ENCODE measurements at places on chromosomes 16 and 17.

- no peak for DNase-seq
Measured at GRCh38 chr17:37605813-37606505, 3.3 kb downstream of the SYNRG start.

DNA sequence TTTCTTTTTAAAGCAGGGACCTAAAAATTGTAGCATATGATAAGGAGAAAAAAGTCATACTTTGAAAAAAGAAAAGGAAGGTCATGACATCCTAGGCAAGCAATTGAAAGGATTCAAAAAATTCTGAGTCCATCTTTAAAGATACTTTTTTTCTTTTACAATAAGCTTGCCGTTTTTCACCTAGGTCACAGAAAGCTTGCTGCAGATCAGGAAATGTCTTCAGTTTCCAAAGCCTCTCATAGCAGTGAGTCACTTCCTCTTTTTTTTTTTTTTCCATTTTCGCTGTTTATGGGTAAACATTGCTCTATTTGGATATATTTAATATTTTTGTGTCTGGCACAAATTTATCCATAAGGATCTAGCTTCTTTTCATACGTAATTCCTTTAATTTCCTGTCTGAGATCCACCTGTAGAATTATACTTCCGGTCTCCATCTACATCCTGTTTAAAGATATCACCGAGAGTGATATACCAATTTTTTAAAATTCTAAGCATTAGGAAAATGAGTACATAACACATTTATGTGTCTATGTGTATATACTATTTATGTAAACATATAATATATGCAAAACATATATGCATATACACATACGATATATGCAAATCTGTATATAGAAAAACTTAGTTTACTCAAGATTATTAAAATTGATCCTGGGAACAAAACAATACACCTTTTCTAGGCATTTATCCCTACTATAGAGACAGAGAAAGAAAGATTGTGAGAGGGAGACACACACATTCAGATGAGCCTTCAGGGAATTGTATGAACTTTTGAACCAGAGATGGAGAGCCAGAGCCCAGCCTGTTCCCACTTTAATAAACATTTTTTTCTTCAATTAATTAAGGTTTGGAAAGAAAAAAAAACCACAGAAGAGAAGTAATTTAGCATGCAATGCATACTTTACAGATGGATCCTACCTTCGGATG lies 134.4 kb downstream of the SKAP1 start:
- DNase-seq = no peak

GRCh38 chr16:84455031-84455430 lies 49.4 kb downstream of the MEAK7 start:
- no peak for DNase-seq

DNA sequence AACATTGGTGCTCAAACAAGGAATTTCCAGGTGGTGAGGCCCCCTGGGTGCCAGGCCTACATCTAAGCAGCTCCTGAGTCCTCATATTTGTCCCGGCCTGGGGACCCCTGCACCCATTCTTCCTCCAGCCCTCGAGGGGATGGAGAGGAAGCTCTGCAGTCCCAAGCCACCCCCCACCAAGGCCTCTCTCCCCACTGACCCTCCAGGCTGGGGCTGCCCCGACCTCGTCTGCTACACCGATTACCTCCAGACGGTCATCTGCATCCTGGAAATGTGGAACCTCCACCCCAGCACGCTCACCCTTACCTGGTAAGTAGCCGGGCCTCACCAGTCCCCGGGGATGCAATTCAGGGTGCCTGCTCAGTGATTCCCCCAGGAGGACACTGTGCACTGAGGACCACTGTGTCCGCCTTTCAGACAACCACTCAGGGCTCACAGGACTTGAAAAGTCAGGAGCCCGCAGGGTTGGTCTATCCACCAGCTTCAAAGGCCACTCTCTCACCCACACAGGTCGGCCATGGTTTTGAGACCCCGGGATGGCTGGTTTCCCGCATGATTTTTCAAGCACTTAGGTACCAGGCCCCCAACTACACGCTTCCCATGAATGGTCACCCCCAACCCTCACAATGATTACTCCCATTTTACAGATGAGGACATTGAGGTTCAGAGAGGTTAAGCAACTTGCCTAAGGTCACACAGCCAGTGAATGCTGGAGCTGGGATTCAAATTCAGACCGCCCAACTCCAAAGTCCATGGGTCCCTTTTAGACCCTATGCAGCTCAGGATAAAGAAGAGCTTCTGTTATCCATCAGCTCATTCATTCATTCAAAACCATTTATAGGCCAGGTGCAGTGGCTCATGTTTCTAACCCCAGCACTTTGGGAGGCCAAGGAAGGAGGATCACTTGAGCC lies 32.4 kb downstream of the IL21R start:
- peak; percentile 8 for DNase-seq

GRCh38 chr17:8985054-8985701 lies 19.7 kb upstream of the PIK3R5 start:
- no peak for DNase-seq

DNA sequence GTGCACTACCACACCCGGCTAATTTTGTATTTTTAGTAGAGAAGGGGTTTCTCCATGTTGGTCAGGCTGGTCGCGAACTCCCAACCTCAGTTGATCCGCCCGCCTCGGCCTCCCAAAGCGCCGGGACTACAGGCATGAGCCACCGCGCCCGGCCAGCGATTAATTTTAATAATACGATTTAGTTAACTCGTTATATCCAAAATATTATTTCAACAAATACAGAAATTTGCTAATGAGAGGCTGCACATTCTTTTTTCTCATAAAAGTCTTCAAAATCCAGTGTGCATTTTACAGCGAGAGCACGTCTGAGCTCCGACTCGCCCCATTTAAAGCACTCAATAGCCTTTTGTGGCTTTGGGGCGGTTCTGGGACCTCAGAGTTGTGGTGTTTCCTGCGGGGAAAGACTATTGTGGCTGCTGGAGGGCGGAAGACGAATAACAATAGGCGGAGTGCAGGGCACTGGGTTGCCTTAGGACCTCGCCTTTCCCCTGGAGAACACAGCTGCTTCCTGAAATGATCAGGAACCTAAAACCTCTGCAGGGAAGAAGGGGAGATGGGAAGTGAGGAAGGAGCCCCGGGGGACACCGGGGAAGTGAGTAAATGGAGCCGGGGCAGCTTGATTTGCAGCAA lies 2.9 kb upstream of the ZSCAN10 start:
- no peak for DNase-seq

DNA sequence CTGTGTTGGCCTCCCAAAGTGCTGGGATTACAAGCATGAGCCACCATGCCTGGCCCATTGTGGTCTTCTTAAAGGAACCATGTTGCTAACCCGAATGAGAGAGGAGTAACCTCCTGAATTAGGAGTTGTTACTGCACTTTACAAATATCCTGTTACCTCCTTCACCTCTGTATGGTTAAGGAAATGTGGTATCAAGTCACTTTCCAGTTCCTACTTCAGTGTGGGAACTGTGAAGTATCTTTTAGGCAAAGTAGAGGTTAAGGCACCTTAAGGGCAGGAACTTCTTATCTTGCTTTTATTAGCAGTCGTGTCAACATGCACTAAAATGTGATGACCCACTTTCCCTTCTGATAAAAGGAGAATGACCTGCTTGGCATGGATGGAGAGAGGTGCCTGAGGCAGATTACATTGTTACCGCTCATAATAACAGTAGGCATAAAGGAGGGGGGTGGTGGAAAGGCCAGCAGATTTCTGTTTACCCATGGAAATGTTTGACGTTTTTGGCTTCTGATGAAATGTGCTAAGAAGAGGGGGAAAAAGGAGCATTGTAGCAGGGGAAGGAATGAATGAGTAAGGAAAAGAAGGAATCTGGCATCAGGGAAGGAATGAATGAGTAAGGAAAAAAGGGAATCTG lies 28.5 kb downstream of the FTO start:
- no peak for DNase-seq

- no peak for DNase-seq
Measured at GRCh38 chr17:66893863-66894262, 58.9 kb downstream of the CACNG5 start.

- peak; percentile 55 for DNase-seq
Measured at GRCh38 chr16:66020642-66021041, 345.8 kb upstream of the CDH5 start.

DNA sequence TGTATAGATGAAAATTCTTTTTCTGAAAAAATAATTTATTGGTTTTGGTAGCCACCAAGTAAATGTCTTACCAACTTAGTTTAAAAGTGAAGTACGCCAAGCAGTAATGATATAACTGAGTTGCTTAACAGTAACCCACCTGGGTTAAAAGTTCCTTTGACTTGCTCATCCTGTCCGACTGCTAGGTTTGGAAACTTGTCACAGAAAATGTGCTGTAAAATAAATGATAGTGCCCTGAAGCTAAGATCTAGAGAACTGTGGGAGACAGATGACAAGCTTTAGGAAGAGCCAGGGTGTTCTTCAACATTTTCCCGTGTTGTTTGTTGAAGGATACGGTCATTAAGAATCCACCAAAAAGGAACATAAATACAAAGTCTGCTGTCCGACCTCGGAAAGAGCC lies 5.0 kb downstream of the DERL2 start:
- DNase-seq = no peak

Measured in lower leg skin (tissue), 4 donors.